EL (cell line): ENCODE measurements at places on chromosomes 1 and 21.

- DNase-seq = no peak
Measured at GRCh38 chr1:56939209-56939608, 26.6 kb downstream of the C8B start.

- peak; percentile 67 for DNase-seq
Measured at GRCh38 chr1:235093696-235094592, 34.7 kb downstream of the TOMM20 start.

- DNase-seq = peak; percentile 17
Measured at GRCh38 chr1:14778898-14779865, 180.7 kb downstream of the KAZN start.

- no peak for DNase-seq
Measured at GRCh38 chr21:17866590-17866989, 47.4 kb upstream of the C21orf91 start.

- peak; percentile 39 for DNase-seq
Measured at GRCh38 chr1:235265900-235266299, 62.1 kb downstream of the ARID4B start.

DNA sequence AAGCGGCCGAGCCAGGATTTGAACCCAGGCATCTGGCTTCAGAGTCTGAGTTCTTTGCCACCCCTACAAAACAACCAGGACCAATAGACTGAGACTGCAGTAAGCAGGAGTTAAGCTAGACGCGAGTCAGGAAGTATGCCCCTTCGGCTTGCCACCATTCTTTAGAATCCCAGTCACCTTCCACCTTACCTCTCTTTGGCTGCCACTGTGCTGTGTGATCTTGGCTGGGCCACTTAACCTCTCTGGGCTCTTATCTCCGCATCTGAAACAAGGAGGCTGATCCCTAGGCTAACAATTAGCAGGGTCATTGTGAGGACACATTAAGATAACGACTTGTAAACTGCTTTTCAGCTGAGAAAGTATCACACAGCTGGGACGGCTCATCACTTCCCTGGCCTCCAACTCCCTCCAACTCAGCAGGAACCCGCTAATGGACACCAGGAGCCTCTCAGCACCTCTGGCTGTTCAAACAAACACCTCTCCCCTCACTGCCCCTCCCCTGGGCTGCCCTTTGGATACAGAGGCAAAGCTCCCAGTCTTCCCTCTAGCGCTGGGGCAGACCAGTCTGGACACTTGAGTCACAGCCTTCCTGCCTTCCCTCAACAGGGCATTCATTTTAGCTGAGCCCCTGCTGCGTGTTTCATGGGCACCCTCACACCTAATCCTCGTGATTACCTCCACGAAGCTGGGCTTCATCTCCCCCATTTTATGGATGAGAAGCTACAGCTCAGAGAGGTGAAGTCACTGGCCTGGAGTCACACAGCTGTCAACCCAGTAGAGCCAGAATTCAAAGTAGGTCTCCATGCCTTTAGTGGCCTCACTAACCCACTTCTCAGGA is 83.2 kb downstream of the CAMK2N1 start:
- no peak for DNase-seq

GRCh38 chr1:5405263-5405662 is 587.0 kb downstream of the NPHP4 start:
- DNase-seq = no peak

GRCh38 chr1:96048572-96049212 is 672.9 kb upstream of the PTBP2 start:
- DNase-seq = no peak

DNA sequence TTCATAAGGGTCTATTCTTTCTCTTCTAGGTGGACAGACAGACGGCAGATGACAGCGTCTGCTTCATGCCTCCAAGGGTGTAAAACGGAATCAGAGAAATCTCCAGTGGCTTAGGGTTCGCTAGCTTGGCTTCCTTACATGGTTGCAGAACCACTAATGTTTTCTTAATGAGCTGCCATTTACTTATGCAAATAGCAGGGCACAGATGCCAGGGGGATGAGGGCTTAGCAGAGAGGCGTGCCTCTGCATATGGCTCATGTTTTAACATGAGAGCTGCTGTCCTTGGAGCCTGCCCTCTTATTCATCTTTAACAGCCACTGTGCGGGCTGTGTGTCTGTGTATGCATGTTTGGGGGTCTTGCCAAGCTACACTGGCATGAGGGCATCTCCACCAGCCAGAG is 119.6 kb downstream of the IER5 start:
- no peak for DNase-seq

- no peak for DNase-seq
Measured at GRCh38 chr21:15870819-15871218, 141.0 kb downstream of the USP25 start.

DNA sequence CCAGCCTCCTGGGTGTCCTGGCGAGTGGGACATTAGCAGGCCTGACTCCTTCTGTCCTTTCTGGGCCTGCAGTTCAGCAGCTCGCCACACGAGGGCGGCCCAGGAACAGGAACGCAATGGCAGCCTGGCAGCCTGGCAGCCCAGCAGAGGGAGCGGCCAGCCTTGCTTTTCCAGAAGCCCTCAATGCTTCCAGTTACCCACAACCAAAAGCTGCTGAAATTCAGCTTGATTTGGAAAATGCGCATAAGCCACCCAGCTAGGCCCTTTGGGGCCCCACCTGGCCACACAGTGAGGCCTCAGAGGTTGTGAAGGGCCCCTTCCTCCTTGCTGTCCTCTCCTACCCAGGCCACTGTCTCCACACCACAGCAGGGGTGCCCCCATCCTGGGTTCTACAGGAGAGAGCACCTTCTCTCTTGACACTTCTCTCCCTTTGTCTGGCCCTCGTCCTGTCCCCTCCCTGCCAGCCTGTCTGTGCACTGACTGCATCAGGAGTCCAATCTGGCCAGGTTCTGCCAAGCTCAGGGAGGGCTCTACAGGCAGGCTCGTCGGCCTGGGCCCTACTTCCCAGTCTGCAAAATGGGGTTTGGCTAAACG is 103.4 kb upstream of the VAMP3 start:
- DNase-seq = peak; percentile 80

GRCh38 chr1:165162671-165163241 is 193.8 kb downstream of the LMX1A start:
- peak; percentile 3 for DNase-seq

GRCh38 chr1:214155987-214156625 is 124.9 kb upstream of the SMYD2 start:
- DNase-seq = no peak

GRCh38 chr1:38336961-38337360 is 290.4 kb upstream of the POU3F1 start:
- DNase-seq = no peak

DNA sequence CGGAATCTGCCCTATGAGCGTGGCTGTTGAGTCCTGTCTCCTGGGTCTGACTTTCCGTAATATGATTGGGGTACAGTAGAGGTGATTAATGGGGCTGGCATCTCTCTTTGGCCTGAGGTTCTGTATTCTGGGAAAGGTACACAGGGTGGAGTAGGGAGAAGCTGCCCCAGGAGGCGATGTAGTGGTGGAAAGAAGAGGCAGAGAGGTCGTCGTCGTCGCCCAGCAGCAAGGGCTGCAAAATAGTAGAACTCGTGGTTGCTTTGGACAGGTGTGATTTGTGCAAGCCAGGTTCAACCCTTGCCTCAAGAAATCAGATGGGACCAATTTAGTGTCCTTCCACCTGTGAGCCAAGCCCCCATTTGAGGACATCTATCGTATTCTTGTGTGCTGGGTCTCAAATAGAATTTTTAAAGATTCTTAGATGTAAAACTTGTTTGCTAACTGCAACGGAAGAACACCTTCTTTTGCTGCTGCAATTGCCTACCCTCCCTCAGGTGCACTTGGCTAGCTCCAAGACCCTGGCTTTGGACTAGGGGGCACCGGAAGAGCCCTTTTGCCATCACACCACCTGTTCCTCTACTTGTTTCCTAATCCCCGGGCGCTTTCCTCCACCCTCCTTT is 1.3 kb upstream of the HMGN2 start:
- DNase-seq = no peak

DNA sequence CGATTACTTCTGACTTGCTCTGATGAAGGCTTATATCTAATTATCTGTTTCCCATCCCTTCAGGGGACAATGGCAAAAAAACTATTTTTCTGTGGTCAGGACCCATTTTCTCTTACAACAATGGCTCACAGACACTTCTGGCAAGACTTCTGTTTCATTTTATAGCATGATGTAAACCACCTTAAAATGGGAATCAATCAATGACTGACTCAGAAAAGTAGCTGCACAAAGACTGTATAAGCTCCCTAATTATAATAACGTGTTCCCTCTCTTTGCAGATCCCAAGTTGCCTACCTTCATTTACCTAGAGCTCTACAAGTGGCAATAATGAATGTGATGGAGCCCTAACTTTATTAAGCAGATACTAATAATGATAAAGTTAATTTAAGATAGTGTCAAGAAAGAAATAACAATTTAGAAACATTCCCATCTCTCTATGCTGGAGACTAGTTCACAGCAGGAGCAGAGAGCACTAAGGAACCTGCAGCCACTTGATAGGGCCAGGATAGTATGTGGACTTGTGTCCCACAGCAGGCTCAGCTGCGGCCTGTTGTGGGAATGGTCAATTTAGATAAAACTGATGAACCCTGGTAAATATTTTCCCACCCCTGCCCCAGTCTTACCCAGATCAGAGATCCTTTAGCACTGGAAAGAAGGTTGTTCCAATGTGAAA is 538 bp downstream of the GBP2 start:
- no peak for DNase-seq

DNA sequence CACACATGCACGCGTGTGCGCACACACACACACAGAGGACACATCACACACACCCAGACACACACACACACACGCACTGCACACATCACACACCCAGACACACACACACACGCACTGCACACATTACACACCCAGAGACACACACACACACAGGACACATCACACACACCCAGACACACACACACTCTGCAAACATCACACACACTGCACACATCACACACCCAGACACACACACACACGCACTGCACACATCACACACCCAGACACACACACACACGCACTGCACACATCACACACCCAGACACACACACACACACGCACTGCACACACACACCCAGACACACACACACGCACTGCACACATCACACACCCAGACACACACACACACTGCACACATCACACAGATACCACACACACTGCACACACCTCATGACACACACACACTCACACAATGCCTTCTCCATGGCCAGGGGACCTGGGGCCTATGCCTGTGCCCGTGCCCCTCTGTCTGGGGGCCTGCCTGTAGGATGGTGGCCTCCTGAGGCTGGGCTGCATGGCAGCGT is 24.4 kb downstream of the CRYAA start:
- no peak for DNase-seq

GRCh38 chr1:182357171-182357570 is 34.4 kb downstream of the GLUL start:
- no peak for DNase-seq

GRCh38 chr1:225911191-225912130 is 12.6 kb downstream of the PYCR2 start:
- DNase-seq = peak; percentile 33

- DNase-seq = no peak
Measured at GRCh38 chr1:71948561-71948960, 333.8 kb downstream of the NEGR1 start.

DNA sequence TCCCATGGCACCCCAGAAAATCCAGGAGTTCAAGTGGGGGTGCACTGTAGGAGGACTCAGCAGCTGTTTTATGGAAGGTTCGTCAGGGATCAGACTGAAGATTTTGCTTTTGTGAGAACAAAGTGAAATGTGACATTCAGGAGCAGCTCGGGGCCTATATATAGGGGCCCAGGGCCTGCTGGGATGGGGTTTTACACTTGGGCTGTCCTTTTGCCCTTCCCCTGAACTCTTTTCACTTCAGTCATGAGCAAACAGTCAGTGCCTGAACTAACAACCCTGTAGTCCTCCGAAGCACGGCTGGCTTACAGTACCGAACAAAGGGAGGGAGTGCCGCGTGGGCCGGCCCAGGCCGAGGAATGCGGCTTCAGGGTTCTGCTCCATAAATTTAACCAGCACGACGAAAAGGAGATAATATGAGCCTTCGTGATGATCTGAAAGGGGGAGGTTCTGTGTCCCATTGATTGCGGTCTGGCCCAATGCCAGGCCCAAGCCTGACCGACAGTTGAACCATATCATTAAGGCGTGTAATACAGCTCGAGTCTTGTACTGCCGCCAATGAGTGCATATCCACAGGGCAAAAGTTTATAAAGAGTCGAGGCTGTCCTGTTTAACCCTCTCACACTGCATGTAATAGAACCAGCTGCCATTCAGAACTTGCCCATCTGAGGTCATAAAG is 139.9 kb downstream of the DHRS3 start:
- DNase-seq = peak; percentile 98

GRCh38 chr1:114502080-114502479 is 8.9 kb downstream of the TRIM33 start:
- DNase-seq = no peak

- DNase-seq = no peak
Measured at GRCh38 chr1:230399321-230400006, 26.7 kb downstream of the PGBD5 start.

- DNase-seq = peak; percentile 21
Measured at GRCh38 chr1:233518344-233518743, 95.6 kb upstream of the KCNK1 start.

GRCh38 chr1:204579681-204580080 is 63.5 kb downstream of the MDM4 start:
- DNase-seq = no peak

DNA sequence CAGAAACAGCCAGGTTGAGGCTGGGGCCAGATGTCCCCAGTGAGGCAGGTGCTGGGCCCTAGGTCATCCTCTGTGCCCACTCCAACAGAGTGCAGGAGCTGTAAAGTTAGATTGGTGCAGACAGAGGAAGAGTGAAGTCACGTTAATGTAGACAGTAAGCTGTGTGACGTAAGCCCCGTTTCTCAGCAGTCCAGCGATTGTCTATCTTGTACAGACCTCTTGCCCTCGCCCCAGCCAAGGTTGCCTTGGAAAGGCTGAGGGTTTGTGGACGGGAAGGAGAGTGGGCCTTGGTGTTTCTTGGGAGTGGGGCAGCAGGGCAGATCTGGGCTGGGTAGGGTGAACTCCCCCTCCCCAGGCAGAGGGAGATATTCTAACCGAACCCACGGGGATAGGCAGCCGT is 13.5 kb downstream of the FAAH start:
- no peak for DNase-seq

GRCh38 chr1:48186306-48186839 is 36.1 kb upstream of the SLC5A9 start:
- DNase-seq = no peak
